Stimulated activated CD4-positive, alpha-beta T cell treated with anti-CD3 and anti-CD28 coated beads, Interleukin-1b, Interleukin-23, amount 100 ng/mL, for 1 hour (primary cell): ENCODE measurements at places on chromosomes 7 and 10.

DNA sequence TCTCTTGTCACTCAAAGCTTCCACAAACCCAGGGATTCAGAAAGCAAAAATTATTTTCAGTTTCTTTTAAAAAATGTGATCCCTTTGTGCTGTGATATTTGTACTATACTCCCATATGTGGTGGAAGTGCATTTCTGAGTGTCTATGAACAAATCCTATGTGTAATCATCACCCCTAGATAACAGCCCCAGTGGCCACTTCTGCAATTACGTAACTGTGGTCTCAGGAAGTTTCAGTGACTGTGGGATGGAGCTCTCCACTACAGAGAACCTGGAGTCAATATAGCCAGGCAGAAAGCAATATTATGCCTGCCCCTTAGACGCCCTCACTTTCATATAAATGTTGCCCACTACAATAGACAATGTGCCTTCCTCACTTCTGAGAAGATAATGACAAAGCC lies 1101.7 kb upstream of the GHITM start:
- DNase-seq, result no peak

GRCh38 chr7:55212838-55213237 lies 152.3 kb upstream of the LANCL2 start:
- DNase-seq, result no peak

DNA sequence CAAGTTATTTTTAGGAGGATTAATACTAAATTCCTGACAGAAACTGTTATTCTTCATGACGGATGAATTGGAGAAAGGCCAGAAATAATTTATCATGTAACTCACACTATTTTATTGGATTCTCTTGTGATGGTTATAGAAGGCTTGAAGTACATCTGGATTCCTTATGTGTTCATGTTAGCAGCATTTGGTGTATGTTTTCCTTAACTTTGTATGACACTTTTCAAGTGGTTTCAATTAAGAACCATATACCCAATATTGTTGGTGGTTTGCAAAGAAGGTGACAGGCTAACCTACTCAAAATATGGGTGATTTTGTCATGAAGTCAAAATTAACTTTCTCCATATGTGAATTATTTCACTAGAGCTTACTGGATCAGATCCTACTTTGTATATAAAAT lies 532.2 kb upstream of the CNTNAP2 start:
- no peak for DNase-seq

DNA sequence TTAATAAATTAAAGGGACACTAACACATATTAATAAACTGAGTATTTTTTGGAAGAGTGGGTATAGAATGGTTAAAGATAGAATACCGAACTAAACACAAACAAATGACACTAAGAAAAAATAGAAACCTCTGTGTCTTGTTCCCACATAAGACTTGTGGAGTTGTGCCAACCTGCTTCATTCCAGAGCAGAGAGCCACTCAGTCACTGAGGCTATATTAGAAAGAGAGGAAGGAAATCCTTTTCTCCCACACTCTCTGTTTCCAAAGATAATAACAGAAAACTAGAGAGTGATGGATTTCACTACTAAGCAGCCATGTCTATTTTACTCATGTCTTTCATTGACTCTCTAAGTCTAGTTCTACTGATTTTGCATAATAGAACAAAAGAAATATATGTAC lies 26.0 kb downstream of the CTNNA3 start:
- DNase-seq, result no peak

- no peak for DNase-seq
Observed at GRCh38 chr7:28474640-28475039, 62.3 kb downstream of the CREB5 start.

DNA sequence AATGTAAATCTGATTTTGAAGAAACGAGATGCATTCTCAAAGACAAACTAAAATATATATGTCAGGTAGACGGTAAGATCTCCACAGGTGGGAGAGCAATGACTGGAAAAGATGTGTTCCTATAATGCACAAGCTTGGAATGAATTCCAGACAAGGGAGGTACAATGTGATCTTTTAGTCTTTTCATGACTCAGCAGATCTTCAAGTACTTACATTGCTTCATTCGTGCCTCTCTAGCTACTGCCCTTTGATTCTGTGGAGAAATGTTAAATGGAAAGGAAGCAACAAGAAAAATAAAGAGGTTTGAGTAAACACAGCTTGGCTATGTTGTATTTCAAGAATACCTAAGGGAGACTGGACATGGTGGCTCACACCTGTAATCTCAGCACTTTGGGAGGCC lies 106.6 kb downstream of the GAD2 start:
- DNase-seq, result no peak

- DNase-seq, result no peak
Observed at GRCh38 chr10:75922435-75922834, 491.0 kb downstream of the LRMDA start.

DNA sequence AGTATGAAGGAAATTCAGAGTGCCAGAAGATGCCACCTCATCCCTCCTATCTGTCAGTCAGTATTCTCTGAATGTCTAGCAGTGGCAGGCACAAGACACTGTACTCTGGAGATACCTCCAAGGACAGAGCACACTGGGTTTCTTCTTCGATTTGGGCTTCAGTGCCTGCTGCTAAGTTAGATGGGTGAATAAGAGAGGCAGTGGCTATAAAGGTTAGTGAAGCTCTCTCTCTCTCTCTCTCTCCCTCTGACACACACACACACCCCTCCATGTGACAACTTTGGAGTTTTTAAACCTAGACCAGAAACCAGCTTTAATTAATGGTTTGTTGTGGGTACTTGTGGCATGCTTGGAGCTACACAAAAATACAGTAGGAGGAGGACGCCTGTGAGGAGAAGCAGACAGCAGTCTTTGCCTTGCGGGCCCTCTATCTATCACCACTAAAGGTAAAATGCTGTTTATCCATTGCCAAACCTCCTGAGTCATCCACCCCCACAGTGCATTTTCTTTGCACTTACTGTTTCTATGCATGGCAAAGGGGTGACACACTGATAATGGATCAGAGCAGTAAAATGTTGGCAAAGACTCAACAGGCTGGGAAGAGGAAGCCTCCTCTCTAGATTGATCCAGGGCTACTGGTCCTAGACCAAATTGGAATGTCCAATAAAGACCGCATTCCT lies 102.5 kb downstream of the TRIL start:
- no peak for DNase-seq

DNA sequence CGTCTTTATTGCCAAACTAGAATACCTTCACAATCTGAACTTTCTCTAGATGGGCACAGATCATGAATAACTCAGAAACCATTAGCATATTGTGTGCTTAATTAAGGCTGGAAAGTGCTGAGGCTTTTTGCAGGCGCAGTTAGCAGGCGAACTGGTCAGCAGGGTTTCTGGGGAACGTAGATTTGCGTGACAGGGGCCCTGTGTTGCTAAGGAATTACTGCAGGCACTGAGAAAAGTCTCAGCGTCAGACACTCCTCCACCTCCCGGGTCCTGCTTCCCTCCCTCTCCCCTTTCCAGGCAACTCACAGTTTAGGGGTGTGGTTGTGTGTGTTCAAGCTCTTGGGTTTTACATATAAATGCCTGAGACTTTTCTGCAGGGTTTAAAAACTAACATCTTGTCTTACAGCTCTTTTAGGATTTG lies 2.2 kb downstream of the MAP3K8 start:
- DNase-seq, result no peak

DNA sequence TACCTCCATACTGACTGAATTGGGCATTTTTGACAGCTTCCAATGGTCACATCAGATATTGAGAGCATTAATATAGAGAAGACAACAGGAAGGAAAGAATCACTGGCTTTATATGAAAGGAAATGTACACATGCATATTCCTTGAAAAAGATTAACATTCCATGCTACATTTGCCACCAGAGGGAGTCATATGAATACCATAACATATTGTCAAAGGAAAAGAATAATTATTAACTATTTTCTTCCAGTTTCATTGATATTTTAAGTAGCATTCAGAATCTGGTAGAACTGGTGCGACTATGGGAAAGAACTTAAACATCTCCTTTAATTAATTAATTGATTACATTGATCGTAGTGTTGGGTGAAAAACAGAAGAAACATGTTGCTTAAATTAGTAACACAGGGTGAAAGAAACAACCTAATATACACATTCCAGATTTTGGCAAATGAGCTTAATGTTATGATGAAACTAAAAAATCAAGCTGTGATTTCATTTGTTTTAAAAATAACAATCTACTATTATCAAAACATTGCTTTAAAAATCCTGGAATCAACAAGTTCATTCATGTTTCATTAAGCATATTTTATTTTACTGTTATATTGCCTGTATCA lies 71.5 kb downstream of the GPR85 start:
- DNase-seq, result no peak
